Astrocyte (in vitro differentiated cells and primary cell): ENCODE measurements at places on chromosomes 11 and 22.

GRCh38 chr11:111659201-111660115 lies 57.2 kb downstream of the SIK2 start:
- DNase-seq: no peak

- DNase-seq: no peak
Observed at GRCh38 chr11:91075032-91075695, 852.3 kb upstream of the CHORDC1 start.

DNA sequence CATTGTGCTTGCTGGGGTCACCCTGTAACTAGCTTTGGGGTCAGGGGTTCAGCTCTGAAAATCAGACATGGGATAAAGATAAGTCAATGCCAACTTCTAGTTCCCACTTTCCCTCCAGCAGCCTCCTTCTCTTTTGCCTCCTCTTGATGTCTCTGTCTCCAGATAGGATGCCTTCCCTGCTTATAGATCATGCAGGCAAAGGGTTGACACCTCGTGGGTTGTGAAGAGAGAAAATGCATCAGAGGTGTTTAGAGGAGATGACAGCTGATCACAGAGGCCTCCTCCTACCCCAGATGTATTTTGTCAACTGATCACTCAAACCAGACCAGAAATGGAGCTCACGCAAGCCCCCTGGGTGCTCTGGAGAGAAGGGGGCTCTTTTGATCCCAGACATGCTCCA lies 337.8 kb downstream of the BUD13 start:
- DNase-seq: no peak

DNA sequence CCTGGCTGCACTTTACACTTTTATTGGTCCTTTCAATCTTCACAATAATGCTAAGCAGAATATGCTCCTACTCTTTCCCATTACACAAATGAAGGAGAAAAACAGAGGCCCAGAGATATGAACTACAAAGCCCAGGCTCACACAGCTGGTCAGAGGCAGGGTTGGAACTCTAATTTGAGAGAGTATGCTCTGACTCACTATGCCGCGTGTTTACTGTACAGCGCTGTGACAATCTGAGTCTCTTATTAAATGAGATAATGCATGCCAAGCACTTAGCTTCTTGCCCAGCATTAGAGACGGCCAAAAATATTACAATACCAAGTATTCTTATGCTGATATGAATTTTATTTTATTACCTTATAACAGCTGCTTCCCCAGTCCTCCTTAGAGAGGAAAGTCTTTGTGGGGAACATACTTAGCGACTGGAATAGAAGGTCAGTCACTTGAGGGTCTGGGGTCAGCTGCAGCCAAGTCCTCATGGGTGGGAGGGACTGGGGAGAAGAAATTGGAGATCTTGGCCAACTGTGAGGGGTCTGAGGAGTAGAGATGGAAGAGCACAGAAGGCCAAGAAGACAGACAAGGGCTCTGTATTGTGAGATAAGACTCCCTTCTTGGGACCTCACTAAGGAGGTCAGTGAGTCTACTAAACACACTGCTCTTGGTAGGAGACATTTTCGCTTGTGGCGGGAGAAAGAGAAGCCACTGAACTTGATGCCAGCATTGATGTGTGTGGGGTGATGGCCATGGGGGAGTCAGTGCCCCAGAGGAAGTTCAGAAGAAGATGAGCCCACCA lies 150.8 kb upstream of the TIMP3 start:
- peak; percentile 43 for DNase-seq

DNA sequence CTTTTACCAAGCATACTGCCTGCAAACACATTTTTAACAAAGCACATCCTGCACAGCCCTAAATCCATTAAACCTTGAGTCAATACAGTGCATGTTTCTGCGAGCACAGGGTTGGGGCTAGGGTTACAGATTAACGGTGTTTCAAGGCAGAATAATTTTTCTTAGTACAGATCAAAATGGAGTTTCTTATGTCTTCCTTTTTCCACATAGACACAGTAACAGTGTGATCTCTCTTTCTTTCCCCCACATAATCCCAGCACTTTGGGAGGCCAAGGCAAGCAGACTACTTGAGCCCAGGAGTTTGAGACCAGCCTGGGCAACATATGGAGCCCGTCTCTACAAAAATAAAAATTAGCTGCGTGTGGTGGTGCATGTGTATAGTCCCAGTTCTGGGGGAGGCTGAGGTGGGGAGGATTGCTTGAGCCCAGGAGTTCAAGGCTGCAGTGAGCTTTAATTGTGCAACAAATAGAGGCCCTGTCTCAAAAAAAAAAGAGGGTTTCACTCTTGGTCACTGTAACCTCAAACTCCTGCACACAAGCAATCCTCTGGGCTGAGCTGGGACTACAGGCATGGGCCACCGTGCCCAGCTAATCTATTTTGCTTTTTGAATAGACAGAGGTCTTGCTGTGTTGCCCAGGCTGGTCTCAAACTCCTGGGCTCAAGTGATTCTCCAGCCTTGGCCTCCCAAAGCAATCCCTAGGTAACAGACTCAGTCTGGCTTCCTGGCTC lies 19.7 kb upstream of the SLC3A2 start:
- DNase-seq: no peak

- peak; percentile 68 for DNase-seq
Observed at GRCh38 chr11:61004180-61004611, 32.7 kb downstream of the CD6 start.

- DNase-seq: no peak
Observed at GRCh38 chr11:123238297-123238696, 43.2 kb upstream of the CLMP start.

DNA sequence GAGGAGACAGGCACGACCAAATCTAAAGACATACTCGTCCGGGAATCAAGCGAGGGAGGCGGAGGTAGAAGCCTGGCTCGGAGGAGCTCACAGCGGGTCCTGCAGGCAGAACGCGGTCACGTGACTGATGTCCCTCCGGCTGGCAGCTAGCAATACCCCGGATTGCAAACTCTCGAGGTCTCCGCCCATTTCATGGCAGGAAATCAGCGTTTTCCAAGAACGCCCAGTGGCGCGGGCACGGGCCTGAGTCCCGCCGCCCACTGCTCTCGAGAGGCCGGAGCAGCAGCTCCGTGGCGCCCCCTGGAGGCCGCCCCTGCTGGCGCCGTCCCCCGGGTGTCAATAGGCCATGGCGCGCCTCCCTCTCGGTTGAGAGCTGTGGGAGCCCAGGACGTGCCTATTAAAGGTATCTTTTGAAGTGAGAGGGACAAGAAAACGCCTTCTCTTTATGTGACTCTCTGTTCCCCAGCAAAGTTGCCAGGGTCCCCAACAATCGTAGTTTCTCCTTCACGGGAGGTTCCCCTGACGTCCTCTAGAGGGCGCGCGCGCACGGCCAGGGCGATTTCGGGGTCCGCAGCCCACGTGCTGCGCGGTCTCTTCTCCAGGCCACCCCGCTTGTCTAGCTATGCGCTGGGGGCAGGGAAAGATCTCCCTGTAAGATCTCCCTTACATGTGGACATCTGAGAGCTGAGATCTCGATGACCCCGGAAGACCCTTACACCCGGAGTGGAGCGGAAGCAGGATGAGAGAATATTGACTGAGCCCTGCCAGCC lies 37.3 kb upstream of the RBFOX2 start:
- peak; percentile 83 for DNase-seq

DNA sequence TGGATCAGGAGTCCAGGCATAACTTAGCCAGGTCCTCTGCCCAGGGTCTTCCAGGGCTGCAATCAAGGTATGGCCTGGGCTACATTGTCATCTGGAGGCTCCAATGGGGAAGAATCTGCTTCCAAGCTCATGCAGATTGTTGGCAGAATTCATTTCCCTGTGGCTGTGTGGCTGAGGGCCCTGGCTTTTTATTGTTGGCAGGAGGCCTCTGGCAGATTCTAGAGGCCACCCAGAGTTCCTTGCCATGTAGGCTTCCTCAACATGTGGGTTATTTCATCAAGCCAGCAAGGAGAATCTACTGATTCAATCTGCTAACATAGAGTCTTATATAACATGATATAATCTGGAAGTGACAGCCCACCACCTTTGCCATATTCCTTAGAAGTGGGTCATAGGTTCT lies 16.4 kb upstream of the EP300 start:
- DNase-seq: no peak

DNA sequence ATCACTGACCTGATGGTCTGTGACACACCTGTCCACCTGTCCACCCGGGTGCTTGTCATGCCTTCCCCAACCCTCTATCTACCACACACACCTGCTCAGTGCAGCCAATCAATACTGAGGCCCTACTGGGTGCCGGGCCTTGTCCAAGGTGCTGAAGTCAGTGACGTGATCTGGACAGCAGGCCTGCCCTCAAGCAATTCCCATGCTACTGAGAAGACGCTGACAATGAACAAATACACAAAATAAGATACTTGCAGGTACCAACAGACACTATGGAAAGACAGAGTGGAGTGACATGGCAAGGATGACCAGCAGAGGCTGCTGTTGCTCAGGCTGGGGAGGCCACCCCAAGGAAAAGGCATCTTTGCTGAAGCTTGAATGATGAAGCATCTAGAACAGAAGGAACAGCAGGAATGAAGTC lies 21.2 kb downstream of the PLAAT3 start:
- no peak for DNase-seq

DNA sequence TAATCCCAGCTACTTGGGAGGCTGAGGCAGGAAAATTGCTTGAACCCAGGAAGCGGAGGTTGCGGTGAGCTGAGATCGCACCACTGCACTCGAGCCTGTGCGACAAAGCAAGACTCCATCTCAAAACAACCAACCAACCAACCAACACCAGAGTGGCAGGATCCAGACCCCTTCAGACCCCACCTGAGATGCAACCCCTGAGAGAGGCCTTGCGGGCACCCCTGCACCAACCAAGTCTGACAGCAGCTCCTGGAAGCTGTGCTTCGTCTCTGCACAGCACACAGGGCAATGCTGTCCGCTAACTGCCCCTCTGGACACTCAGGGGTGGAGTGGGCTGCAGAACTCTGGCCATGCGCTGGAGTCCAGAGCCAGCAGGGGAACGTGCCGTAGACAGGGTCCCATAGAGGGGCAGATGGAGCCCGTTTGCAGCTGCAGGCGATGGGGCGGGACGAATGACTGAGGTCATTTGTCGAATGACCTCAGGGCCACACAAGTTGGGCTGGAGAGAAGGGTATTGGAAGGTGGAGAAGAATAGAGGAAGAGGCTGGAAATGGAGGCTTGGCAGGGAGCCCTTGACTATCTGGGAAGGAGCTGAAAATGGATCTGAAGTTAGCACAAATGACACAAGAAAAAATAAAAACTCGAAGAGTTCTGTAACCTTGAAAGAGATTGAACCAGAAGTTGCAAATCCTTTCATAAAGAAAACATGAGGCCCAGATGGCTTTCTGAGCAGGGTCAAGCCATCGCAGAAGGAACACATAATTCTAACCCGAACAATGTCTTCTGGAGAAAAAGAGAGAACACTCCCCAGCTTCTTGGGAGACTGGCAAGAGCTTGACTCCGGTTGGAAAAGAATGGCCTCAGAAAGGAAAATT lies 199.7 kb downstream of the CTTN start:
- no peak for DNase-seq

DNA sequence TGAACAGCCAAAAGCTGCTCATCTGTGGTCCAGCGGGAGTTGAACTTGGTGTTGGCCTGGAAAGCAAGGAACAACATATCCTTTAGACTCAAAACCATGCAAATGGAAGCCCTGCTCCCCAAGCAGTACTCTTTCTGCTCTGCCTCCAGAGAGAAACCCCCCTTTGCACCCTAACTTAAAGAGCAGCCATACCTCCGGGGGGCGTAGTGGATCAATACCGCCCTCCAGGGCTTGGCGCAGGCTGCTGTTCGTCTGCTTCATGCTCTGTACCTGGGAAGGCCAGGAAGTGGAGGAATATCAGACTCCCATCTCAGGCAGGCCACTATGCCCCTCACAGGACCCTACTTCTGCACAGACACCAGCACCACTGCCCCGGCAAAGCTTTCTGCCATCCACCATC lies 4.3 kb downstream of the RCOR2 start:
- DNase-seq: no peak

DNA sequence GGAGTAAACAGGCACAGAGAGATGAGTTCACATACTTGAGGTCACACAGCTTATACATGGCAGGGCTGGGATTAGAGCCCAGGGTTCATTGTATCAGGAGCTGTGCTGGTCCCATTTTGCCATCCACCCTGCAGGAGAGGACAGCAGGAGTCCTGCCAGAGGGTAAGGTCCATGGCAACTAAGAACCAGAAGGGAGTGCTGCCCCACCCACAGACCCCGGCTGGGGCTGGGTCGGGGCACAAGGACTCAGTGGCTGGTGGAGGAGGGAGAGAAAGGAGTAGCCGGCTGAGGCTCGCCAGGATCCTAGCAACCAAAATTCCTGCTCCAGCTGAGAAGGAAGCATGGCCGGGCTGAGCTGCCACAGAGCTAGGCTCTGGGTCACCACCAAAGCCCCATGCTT lies 25.9 kb upstream of the TP53I11 start:
- no peak for DNase-seq

GRCh38 chr22:29727131-29727523 lies 7.3 kb downstream of the CABP7 start:
- DNase-seq: peak; percentile 20

- DNase-seq: peak; percentile 55
Observed at GRCh38 chr11:12556155-12556554, 118.1 kb upstream of the TEAD1 start.

DNA sequence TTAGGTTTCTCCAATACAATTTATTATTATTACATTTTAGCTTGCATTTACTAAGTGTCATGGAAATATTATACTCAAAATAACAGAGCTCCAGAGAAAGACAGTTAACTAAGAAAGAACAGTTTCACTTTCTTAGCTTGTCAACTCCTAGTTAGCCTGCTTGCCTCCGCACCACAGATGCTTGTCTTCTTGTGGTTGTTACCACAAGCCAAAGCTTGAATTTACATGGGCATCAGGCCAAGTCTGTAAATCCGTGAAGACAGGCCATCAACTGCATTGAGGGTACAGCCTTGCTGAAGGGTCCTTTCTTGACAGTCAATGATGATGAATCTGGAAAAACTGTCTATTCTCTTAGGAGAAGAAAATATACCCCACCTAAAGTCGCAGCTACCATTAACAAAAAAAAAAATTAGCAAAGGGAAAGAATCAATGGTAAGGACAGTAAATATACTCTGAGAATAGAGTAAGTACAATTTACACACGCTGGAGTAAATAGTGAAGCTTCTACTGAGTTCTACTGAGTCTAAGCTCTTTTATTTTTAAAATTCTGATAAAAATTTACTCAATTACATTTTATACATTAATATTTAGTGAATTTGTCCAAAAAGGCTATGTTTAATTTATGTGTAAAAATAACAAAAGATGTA lies 15.6 kb upstream of the DENND5A start:
- peak; percentile 78 for DNase-seq

- peak; percentile 32 for DNase-seq
Observed at GRCh38 chr11:10893714-10894151, 35.9 kb upstream of the ZBED5 start.

- peak; percentile 76 for DNase-seq
Observed at GRCh38 chr11:109795234-109795633, 298.0 kb upstream of the ZC3H12C start.

DNA sequence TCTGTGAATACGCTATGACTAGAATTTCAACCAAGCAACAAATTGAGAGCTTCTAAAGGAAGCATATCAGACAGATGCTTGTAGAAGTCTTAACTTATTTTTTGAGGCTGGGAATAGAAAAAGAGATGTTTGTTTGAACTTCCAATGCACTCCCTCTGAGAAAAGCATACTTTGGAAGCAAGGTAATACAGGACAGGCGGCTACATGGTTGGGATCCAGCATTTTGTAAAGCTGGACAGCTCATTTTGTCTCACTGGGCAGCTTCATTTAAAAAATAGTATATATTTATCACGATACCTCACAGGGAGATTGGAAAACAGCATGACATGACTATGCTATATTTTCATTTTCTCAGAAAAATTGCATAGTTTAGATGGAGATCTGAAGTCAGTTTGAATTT lies 821.3 kb upstream of the API5 start:
- no peak for DNase-seq
